ENCODE measurements at places on chromosomes 6 and 20.

GRCh38 chr20:16554766-16555543, 18.3 kb downstream of the KIF16B start:
- no peak for DNase-seq

DNA sequence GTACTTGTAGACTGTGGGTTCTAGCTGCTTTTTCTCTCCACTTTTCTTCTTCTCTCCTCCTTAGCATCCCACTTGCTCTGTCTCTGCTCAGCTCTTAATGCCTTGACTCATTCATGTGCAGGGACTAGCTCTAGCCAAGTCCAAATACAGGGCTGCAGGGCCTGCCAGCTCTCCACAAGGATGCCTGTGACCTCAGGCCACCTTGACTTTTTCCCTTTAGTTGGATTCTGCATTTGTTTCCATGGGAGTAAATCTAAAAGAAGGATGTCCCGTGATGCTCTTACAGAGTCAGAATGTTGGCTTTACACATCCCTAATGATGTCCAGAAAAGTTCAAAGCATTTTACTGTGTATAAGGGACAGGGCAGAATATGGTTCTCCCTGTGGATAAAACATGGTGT, 101.8 kb upstream of the PREP start:
- DNase-seq = no peak

DNA sequence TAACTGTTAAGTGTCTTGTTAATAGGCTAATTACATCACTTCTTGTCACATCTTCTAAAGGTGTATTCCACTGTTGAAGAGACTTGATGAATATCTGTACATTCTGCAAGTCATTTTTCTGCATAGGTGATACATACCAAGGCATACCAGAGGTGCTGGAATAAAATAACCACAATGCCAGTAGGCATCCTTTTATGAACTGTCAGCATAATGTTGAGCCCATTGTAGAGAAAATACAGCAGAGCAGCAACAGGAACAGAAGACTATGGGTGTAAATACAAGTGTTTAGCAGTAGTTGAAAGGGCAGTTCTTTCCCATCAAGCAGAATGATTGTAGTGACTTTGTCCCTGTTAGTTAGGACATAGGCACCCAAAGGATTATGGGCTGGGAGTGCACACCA, 44.4 kb upstream of the ZNF337 start:
- no peak for DNase-seq

GRCh38 chr6:154428897-154429296, 72.3 kb upstream of the IPCEF1 start:
- no peak for DNase-seq

DNA sequence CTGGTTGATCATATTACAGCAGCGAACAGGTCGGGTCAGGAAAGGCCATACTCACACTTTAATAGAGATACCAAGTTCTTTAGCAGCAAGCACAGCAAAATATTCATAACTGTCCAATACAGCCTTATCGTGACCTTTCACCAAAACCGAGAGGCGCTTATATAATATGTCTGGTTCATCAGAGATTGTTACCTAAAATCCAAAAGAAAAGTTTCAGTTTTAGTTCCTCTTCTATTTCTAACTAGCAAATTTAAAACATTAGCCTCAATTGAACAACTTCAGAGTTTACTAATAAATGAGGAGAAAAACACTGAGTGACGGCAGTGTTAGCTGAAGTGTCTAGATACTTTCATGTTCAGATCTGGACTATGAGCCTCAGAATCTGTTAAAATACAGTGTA, 5.9 kb downstream of the MRPS10 start:
- DNase-seq = no peak

DNA sequence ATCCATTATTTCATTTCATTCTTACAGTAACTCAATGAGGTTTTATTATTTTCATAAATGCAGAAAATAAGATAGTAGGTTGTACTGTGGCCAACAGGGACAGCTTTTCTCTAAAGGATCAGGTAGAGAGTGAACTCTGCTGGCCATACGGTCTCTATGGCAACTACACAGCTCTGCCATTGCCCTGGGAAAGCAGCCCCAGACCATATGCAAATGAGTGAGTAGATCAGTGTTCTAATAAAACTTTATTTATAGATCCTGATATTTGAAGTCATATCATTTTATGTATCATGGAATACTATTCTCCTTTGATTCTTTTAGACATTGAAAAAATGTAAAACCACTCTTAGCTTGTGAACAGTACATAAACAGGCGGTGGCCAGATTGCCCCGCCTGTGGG, 192.5 kb upstream of the RREB1 start:
- no peak for DNase-seq
